ENCODE measurements at places on chromosomes 16 and 17.

GRCh38 chr17:67785122-67785477 is 40.2 kb upstream of the BPTF start:
- DNase-seq: no peak

DNA sequence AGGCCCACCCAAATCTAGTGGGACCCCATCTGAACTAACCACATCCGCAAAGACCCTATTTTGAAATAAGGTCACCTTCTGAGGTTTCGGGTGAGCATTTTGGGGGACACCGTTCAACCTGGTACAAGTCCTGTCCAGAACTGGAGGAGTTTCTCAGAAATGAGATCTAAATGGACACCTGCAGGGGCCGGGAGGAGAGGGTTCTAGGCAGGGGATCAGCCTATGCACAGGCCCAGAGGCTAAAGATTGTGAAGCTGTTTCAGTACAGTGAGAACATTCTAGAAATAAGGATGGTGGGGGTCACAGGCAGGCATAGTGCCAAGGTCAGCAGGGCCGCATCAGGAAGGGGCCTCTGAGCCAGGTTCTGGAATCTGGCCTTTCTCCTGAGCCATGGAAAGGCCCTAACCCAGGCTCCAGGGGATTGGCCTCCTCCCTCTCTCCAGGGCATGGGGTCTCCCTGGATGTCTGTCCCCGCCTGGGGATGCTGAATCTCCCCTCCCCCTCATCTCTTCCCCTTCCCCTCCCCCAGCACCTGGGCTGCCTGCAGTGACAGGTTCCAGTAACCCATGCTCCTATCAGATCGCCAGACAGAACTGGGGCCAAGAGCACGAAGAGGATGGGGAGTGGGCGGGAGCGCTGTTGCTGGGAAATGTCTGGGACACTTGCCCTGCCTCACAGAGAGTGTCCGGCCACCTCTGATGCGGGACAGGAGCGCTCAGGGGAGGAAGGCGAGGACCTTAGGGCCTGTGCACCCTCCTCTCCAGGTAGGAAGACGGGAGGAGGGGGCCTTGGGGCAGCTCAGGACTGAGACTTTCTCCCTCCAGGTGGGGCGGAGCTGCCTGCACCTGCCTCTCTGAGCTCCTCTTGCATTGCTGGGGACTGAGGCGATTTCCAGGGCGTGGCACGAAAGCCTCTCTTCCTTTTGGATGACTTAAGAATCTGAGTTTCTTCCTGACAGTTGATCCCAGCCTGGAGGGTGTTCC is 321.4 kb upstream of the TNRC6C start:
- no peak for DNase-seq

GRCh38 chr17:38536661-38537060 is 69.1 kb downstream of the SRCIN1 start:
- DNase-seq: no peak

DNA sequence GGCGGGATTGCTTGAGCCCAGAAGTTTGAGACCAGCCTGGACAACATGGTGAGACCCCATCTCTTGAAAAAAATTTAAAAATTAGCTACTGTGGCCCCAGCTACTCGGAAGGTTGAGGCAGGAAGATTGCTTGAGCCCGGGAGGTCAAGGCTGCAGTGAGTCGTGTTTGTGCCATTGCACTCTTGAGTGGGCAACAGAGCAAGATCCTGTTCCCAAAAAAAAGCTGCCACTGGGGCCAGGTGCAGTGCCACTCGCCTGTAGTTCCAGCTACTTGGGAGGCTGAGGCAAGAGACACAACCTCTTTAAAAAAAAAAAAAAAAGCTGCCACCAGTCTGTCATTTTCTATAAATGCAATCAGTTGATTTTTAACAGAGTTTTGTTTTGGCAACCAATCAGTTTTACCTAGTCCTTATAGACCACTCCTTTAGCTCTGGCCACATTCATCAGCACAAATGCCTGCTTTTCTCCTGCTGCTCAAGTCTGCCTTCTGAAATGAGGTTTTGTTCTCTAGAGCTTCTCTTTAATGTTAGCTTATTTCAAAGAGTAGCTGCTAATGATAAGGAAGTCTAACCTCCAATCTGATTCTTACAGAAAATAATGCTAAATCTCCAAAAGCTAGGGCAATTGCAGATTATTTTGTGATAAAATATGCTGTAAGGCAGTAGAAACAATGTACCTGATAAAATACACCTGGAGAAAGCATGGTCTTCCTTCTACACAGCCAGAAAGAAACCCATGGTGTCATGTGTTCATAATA is 64.8 kb downstream of the TUBD1 start:
- DNase-seq: no peak

DNA sequence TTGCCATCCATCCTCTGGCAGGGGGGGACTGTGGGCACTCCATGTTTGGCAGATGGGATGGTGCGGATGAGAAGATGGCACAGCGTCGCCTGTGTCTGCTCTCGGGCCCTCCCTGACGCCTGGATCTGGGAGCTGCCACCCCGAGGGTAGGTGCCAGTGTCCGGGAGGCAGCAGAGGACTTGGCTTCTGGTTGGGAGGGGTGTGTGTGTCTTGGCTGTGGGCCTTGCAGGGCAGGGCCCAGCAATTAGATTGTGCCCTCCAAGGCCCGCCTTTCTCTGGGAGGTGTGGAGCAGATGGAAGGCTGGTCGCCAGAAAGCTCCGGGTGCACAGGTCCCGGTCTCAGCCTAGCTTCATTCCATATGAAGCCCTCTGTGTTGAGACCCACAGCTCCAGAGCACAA is 1.4 kb downstream of the RAP1GAP2 start:
- DNase-seq: no peak

DNA sequence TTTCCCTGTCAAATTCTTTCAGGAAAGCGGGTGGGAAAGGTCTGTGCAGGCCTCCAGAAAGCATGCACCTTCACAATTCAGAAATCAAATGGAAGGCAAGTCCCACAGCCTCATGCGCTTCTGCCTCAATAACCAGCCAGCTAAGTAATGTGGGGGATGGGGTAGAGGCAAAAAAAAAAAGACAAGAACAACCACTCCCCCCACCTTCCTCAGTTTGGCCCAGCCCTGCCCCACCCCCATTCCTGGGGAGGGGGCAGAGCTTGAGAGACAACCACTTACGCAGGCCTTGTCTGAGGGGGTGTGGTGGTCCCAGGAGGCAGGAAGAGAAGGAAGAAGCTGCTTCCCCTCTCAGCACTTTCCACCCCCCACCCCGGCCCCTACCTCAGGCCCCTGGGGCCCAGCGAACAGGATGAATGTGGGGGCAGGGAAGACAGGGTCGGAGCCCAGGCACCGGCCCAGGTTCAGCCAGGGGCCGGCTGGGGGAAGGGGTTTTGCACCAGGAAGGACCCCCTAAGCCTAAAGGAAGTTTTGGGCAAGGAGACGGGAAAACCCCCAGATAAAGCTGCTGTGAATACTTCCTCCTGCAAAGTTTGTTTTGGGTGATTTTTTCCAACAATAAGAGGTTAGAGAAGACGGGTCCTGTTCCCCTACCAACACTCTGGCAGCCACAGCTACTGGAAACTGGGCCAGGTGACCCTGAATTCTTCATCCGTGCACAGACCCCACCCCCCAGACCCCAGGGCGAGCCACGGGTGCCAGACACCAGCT is 1.2 kb downstream of the JUP start:
- DNase-seq: no peak

- DNase-seq: no peak
Measured at GRCh38 chr17:40500190-40500589, 1.2 kb downstream of the TNS4 start.

GRCh38 chr16:83176802-83177201 is 550.0 kb downstream of the CDH13 start:
- DNase-seq: no peak

DNA sequence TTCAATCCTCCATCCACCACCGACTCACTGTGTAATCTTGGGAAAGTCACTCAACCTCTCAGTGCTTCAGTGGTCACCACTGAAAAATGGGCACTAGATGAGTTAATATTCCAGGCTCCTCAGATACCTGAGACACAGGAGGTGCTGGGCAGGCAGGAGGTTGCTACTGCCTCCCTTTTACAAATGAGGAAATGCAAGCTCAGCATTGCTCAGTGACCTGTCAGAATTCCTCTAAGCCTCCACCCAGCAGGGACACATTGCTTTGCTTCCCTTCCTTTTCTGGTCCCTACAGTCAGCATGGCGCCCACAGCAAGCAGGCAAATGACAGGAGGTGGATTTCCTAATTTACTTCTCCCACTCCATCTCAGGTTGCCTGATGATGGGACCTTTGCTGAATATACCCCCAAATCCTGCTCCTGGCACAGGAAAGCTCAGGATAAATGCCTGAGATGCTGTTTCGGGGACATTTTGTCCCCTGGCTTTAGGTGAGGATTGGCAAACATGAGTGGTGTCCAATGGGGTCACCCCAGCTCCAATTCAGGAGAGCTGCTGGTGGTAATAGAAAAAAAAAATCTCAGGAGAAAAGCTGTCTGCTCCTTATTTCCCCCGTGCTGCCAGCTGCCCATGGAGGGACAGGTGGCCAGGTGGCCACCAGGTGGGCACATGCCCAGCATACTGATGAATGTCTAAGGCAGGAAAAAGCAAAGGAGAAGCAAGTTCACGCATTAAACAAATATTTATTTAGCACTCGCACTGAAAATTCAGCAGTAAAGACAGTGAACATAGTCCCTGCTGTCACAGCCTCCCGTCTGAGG is 5.0 kb upstream of the KRT13 start:
- DNase-seq: no peak

DNA sequence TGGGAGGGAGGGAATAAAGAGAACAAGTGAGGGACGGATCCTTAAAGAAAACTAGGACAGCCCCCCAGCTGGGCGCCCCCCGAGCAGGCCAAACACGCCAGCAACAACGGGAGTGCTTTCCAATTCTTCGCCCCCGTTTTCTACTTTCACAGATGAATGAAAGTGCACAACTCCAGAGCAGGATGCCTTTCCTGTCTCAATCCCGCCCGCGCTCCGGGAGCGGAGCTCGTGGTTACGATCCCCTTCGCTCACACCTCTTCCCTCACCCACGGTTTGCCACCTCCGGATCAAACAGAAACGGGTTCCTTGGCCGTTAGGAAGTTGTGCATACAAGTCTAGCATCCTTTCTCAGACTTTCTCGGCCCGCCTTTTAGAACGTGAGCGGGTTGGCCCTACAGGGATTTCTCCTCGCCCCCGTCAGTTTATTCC is 680 bp downstream of the SKA2 start:
- no peak for DNase-seq

- no peak for DNase-seq
Measured at GRCh38 chr16:10242916-10243315, 60.7 kb upstream of the GRIN2A start.

- DNase-seq: no peak
Measured at GRCh38 chr16:58510776-58511628, 4.3 kb upstream of the SETD6 start.

- DNase-seq: no peak
Measured at GRCh38 chr17:77266891-77267341, 126.1 kb downstream of the SEC14L1 start.

GRCh38 chr17:45755050-45755449 is 29.1 kb upstream of the CRHR1 start:
- no peak for DNase-seq

DNA sequence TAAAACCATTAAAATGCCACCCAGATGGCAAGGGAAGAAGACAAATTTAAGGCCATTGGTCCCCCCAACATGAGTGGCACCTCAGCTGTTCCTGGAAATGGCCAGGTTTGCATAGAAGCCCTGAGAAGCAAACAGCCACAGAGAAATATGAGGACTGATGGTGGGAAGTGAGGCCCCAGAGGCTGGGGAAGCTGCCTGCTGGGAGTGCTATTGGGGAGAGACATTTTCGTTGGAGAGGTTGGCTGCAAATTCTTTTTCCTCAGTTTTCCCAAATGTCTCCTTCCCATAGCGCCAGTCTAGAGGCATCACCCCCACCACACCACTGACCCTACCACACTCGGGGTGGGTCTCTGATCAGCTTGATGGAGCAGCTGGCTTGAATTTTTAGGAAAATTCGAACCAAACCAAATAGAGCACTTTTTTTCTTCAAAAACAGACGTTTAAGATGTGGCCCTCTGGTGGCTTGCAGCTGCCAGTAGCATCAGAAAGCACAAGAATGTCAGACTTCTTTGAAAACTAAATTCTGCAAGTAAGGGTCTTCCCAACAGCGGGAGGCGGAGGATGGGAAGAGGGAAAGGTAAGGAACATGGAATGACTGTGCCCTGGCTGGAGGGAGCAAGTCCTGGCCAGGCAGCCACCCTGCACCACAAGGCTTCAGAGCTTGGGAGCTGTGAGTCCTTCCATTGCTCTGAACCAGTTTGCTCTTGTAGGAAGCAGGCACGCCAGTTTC is 13.2 kb upstream of the SLC12A3 start:
- no peak for DNase-seq

GRCh38 chr16:29943846-29944799 is 17.8 kb upstream of the TMEM219 start:
- no peak for DNase-seq

DNA sequence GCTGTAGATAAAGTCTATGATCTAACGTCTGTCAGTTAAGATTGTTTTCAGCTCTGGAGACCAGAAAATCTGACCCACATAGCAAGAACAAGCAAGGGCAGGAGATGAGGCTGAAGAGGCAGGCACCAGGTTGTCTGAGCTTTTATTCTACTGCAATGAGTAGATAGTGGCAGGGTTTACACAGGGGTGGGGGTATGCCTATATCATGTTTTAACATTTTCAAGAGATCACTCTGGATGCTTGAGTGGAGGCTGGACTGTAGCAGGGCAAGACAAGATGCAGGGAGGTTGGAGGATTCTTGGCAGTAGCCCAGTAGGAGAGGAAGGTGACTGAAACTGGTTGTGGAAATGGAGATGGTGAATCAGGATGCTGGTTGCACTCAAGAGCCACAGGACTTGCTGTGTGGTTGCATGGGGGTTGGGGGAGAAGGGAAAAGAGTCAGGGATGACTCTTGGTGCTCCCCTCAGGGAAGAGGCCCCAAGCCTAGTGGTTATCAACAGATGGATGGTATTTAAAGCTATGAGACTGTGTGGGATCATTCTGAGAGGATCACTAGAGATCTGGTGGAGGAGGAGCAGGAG is 143.1 kb upstream of the KCNJ18 start:
- DNase-seq: no peak

- no peak for DNase-seq
Measured at GRCh38 chr17:74271901-74272561, 2.0 kb upstream of the DNAI2 start.

DNA sequence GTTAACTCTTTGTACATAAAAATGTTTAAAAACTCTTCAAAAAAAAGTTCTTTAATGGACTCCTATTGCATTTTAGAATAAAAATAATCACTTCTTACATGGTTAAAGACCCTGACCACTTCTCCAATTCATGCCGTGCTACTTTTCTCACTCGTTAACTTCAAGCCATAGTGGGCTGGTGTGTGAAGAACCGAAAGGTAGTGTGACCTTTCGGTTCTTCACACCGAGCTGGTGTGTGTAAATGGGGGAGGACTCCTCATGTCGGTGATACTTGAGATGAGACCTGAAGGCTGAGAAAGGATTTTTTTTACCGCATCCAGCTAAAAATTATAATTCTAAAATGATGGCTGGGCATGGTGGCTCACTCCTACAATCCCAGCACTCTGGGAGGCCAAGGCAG is 22.1 kb downstream of the RFFL start:
- DNase-seq: no peak

DNA sequence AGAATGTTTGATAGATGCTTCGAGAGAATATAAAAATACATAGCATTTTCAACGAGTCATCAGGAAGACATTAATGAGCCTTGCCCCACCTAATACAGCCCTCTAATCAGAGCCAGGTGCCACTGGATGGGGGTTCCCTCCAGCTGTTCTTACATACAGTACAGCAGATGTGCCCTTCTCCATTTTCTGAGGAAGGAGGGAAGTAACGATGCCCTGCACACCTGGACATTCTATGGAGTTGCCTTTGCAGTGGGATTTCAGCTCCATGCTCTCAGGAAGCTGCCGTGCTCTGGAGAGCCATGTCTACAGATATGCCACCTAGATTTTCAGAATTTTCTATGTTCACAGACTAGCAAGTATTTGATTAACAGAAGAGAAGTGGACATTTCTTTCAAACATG is 36.3 kb downstream of the CDRT15 start:
- DNase-seq: no peak

All from NCI-H2081 treated with DMSO at 0.1 percent for 48 hours (cell line).